ENCODE measurements at places on chromosomes 12 and 14.
A peak's percentile ranks its signal among the peaks of the same experiment; 100 is the strongest.

DNA sequence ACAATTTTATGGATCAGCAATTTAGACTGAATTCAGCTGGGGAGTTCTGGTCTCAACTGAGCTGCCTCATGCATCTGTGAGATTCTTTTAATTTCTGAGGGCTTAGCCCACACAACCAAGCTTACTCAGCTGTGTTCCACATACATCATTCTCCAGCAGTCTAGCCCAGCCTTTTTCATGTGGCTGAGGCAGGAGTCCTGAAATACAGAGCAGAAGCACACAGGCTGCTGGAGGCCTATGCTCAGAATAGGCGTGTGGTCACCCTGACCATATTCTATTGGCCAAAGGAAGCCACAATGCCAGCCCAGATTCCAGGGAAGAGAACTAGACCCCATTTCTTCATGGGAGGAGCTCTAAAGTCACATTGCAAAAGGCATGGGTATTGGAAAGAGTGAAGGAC is 72.3 kb upstream of the DHRS4 start:
- no peak overlapping the region for H3K4me3 ChIP-seq
- no peaks in the 10 kb centered on the region for H3K27me3 ChIP-seq
- H3K27ac ChIP-seq = no peak overlapping the region
- H3K36me3 ChIP-seq = no peaks in the 10 kb centered on the region
- no peak for DNase-seq

GRCh38 chr12:67193704-67194103 is 75.5 kb upstream of the CAND1 start:
- no peaks in the 10 kb centered on the region for H3K4me1 ChIP-seq
- H3K27me3 ChIP-seq = no peaks in the 10 kb centered on the region
- no peak for DNase-seq
- no peak overlapping the region for H3K4me3 ChIP-seq
- no peak overlapping the region for H3K27ac ChIP-seq

- DNase-seq = no peak
- peaks cover 87% of the 10 kb centered on the region for H3K36me3 ChIP-seq
- H3K27me3 ChIP-seq = no peaks in the 10 kb centered on the region
- no peaks in the 10 kb centered on the region for H3K4me1 ChIP-seq
- no peak overlapping the region for H3K27ac ChIP-seq
- H3K4me3 ChIP-seq = no peak overlapping the region
Observed at GRCh38 chr12:21644516-21644915, 13.1 kb downstream of the LDHB start.

DNA sequence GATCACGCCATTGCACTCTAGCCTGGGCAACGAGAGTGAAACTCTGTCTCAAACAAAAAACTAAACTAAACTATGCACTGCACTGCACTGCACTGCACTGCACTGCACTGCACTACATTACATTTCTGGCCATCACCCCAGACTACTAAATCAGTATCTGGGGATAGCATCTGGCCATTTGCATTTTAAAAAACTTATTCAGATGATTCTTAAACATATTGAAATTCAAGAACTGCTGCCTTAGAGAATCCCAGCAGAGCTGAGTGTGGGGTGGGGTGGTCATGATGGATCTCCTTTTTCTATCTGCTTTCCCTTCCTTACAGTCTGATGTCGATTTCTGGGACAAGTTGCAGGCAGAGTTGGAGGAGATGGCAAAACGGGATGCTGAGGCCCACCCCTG is 13.6 kb downstream of the PEX5 start:
- H3K36me3 ChIP-seq = peaks cover 5% of the 10 kb centered on the region
- no peak for DNase-seq
- no peak overlapping the region for H3K4me3 ChIP-seq
- H3K27ac ChIP-seq = no peak overlapping the region
- H3K27me3 ChIP-seq = no peaks in the 10 kb centered on the region

GRCh38 chr12:20220339-20220738 is 148.0 kb upstream of the PDE3A start:
- H3K4me1 ChIP-seq = no peaks in the 10 kb centered on the region
- H3K4me3 ChIP-seq = no peak overlapping the region
- H3K27ac ChIP-seq = no peak overlapping the region
- H3K36me3 ChIP-seq = no peaks in the 10 kb centered on the region
- DNase-seq = no peak

DNA sequence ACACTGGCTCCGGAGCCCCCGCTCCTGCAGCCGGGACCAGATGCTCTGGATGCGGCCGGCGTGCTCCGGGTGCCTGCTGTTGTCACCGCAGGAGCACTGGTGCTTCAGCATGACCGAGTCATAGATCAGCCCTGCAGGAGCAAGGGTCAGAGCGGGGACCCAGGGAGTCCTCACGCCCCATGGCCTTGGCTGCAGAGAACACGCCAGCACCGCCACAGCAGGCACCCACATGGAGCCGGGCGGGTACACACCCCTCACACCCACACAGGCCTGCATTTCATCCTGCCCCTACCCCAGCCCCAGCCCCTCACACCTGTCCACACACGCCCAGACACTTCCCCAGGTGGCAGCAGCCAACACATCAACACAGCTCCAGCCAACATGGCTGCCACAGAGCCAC is 18.8 kb downstream of the SLC48A1 start:
- no peak for DNase-seq
- no peak overlapping the region for H3K4me3 ChIP-seq
- H3K4me1 ChIP-seq = no peaks in the 10 kb centered on the region
- no peak overlapping the region for H3K27ac ChIP-seq

GRCh38 chr12:132397934-132398385 is 68.6 kb upstream of the GALNT9 start:
- H3K27me3 ChIP-seq = peaks cover 30% of the 10 kb centered on the region
- H3K4me3 ChIP-seq = no peak overlapping the region
- H3K27ac ChIP-seq = no peak overlapping the region
- H3K4me1 ChIP-seq = no peaks in the 10 kb centered on the region

DNA sequence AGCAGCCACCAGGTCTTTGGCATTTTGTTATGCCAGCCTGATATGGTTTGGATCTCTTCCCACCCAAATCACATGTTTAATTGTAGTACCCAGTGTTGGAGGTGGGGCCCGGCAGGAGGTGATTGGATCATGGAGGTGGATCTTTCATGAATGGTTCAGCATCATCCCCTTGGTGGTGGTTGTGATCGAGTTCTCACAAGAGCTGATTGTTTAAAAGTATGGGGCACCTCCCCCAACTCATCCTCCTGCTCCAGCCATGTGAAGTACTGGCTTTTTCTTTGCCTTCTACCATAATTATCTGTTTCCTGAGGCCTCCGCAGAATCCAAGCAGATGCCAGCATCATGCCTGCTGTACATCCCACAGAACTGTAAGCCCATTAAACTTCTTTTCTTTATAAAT is 12.8 kb upstream of the PRKD1 start:
- H3K4me3 ChIP-seq = no peak overlapping the region
- H3K4me1 ChIP-seq = no peaks in the 10 kb centered on the region
- no peaks in the 10 kb centered on the region for H3K36me3 ChIP-seq
- no peaks in the 10 kb centered on the region for H3K27me3 ChIP-seq

DNA sequence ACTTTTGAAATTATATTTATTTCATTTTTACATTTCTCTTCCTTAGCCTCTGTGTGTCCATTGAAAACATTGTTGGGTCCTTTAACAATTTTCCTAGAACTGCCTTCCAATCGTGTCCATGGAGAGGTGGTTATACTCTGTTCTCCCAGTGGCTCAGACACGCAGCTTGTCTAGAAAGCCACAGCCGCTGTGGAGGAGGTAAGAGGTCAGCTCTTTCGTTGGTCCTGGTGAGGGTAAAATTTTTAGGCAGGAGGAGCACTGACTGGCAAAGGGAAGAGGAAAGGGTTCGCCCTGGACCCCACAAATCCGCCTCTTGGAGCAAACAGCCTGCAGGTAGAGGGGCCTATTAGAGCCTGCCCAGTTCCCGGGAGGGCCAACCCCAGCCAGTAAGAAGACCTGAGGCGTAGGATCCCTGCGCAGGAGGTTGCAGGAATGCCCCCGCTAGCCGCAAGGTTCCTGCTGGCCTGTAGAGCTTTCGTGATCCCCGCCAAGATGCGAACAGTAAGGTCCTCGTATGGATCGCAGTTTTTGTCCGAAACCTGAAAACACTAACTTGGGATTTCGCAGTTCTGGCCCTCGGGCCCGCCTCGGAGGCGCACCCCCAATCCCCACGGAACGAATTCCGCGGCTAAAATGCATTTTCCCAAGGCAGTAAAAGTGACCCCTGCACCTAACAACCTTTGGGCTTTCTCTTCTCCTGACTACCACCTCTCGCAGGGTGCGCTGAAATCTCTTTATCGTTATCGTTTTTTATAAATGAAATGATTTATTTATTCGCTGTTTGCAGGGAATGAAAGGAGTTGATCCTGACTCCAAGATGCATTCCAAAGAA is 7.5 kb upstream of the PAX9 start:
- peaks cover 4% of the 10 kb centered on the region for H3K4me1 ChIP-seq
- H3K36me3 ChIP-seq = peaks cover 8% of the 10 kb centered on the region
- H3K27me3 ChIP-seq = peaks cover 100% of the 10 kb centered on the region
- no peak overlapping the region for H3K27ac ChIP-seq
- no peak overlapping the region for H3K4me3 ChIP-seq

- no peak for DNase-seq
- H3K36me3 ChIP-seq = no peaks in the 10 kb centered on the region
- no peak overlapping the region for H3K27ac ChIP-seq
- H3K4me3 ChIP-seq = no peak overlapping the region
Observed at GRCh38 chr12:11949738-11950411, 120.9 kb upstream of the BCL2L14 start.

- DNase-seq = no peak
- no peak overlapping the region for H3K27ac ChIP-seq
- H3K4me1 ChIP-seq = peaks cover 9% of the 10 kb centered on the region
- H3K36me3 ChIP-seq = no peaks in the 10 kb centered on the region
Observed at GRCh38 chr14:36509069-36509917, 10.7 kb downstream of the NKX2-1 start.

DNA sequence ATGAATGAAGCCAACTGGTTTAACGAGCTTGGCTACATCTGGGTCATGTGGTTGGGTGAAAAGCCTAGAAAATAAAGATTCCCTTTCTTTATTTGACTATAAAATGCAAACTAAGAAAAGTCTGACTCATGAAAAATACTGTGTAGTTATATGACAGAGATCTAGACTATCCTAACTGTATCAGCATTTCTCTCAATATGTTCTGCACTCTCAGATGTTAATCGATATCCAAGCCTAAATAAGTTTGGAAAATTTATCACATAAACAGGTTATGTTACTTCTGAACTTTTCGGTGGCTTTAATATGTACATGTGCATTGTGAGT is 133.1 kb downstream of the DAAM1 start:
- H3K4me1 ChIP-seq = peaks cover 58% of the 10 kb centered on the region
- H3K36me3 ChIP-seq = no peaks in the 10 kb centered on the region
- no peak for DNase-seq

GRCh38 chr12:4962539-4963486 is 53.1 kb downstream of the KCNA1 start:
- no peak overlapping the region for H3K4me3 ChIP-seq
- H3K27ac ChIP-seq = no peak overlapping the region
- no peaks in the 10 kb centered on the region for H3K36me3 ChIP-seq
- no peaks in the 10 kb centered on the region for H3K27me3 ChIP-seq

DNA sequence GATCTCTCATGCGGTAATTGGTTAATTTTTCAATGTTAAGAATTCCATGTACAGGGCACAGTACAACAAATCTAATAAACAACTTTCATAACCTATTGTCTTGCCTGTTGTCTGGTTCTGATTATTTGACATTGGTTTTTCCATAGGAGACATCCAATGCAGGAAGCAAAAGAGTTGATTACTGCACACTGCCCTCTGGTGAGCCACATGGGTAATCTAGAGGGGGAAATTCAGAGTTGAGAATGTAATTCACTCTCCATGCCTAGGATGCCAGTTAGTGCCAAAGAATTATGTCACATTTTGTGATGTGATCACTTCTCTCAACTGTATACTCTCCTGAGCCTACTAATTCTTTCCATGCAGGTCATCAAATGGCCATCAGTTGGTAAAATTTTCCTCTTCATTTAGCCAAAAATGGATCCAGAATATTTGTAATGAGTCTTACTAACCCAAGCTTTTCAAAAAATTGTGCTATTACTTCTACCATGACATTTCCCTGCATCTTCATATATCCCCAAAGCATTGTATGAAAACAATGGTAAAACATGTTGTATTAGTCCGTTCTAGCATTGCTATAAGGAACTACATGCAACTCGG is 17.7 kb upstream of the CCDC91 start:
- H3K27ac ChIP-seq = no peak overlapping the region
- no peak overlapping the region for H3K4me3 ChIP-seq
- no peaks in the 10 kb centered on the region for H3K27me3 ChIP-seq
- no peak for DNase-seq
- no peaks in the 10 kb centered on the region for H3K36me3 ChIP-seq
- H3K4me1 ChIP-seq = no peaks in the 10 kb centered on the region

DNA sequence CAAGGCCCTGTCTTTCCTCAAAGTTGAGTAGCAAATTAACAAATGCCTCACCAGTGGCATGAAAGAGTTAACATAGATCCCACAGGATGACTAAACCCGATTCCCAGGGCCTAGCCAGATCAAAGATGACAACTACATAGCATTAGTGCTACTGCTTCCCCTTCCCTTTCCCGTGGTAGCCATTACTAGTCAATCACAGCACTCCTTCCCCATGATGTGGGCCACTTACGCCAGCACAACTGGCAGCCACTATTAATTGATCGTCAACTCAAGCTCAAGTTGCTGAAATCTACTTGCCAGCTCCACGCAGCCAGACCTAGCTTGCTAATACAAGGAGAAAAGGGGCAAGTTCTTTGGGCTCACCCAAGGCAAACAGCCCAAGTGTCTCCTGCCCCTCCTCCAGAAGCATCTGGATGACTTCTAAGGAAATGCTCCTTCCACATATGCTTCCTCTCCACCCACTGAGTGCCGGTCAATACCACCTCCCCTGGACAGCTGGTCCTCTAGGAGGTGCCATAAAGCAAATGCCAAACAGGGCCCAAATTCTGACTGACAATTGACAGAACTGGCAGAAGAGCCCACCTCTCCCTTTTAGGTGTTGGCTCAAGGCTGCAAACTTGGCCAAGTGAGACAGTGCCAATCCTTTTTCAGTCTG is 72.6 kb downstream of the NUAK1 start:
- peaks cover 49% of the 10 kb centered on the region for H3K36me3 ChIP-seq
- no peak overlapping the region for H3K4me3 ChIP-seq
- no peaks in the 10 kb centered on the region for H3K4me1 ChIP-seq
- no peak for DNase-seq
- H3K27me3 ChIP-seq = no peaks in the 10 kb centered on the region
- peak overlapping the region; percentile 24 for H3K27ac ChIP-seq

GRCh38 chr12:108589028-108589839 is 8.7 kb downstream of the TMEM119 start:
- no peak for DNase-seq
- no peaks in the 10 kb centered on the region for H3K36me3 ChIP-seq
- no peak overlapping the region for H3K4me3 ChIP-seq
- peaks cover 10% of the 10 kb centered on the region for H3K27me3 ChIP-seq
- H3K27ac ChIP-seq = no peak overlapping the region

GRCh38 chr12:46547421-46548354 is 175.1 kb upstream of the SLC38A2 start:
- H3K4me3 ChIP-seq = no peak overlapping the region
- peak overlapping the region; percentile 81 for H3K27ac ChIP-seq
- H3K36me3 ChIP-seq = no peaks in the 10 kb centered on the region
- DNase-seq = no peak
- H3K27me3 ChIP-seq = no peaks in the 10 kb centered on the region

All from esophagus squamous epithelium (tissue), 5 donors.